ENCODE measurements at places on chromosomes 13 and 19. TPM values are rescaled to one million over a fixed set of nuclear protein-coding genes. Genes with fewer than 3 reads are reported as not detected.

OR7A5 gene
- not detected for total RNA-seq

KLF5 gene
- total RNA-seq = 2.5 TPM

ZNF682 gene
- 15.7 TPM for total RNA-seq

NCCRP1 gene
- not detected for total RNA-seq

ENOX1 gene
- 11.7 TPM for total RNA-seq

TRAPPC5 gene
- total RNA-seq = 57.9 TPM

OVOL3 gene
- not detected for total RNA-seq

ZNF497 gene
- total RNA-seq = 0.52 TPM

CYP2A7 gene
- total RNA-seq = not detected

ZNF793 gene
- total RNA-seq = 4.7 TPM

DNA sequence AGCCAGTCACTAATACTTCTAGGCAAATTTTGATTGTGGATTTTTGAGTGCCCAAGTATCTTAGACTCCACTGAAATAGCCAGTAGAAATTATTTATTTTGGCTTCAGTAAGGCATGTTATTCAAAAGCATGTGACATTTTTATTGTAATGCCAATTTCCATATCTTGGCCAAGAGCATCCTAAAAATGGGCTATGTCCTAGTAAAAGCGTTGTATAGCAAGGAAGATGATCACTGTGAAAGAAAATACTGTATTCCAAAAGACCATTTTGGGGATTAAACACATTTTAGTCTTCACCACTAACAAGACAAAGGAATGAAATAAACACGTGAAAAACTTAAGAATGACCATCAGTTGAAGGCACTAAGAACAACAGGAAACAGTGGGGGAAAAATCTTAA, 149.1 kb downstream of the NUFIP1 start:
- DNase-seq = no peak

- DNase-seq = no peak
These were observed 42.3 kb downstream of the GJA3 start for GRCh38 chr13:20118268-20119140.

- no peak for DNase-seq
These were observed 74.9 kb upstream of the KL start for GRCh38 chr13:32941368-32941767.

- DNase-seq = no peak
These were observed 22.7 kb upstream of the MAB21L1 start for GRCh38 chr13:35499196-35499662.

DNA sequence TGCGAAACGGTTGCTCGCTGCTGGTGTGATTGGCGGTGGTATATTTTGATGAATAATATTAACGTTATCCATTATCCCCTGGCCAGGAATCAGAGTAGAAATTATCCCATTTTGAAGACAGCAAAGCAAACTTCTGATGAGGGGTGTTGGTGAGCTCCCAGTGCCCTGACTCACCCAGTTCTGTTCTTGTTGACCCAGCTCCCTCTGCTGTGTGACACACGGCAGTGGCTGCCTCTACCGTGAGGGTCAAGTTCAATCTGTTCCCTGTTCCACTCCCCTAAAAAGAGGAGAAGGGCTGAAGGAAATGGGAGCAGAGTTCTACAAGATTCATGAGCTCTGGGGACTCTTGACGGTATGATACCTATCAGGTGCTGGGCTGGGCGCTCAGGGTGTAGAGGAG, 2.0 kb downstream of the CAMSAP3 start:
- DNase-seq = no peak

DNA sequence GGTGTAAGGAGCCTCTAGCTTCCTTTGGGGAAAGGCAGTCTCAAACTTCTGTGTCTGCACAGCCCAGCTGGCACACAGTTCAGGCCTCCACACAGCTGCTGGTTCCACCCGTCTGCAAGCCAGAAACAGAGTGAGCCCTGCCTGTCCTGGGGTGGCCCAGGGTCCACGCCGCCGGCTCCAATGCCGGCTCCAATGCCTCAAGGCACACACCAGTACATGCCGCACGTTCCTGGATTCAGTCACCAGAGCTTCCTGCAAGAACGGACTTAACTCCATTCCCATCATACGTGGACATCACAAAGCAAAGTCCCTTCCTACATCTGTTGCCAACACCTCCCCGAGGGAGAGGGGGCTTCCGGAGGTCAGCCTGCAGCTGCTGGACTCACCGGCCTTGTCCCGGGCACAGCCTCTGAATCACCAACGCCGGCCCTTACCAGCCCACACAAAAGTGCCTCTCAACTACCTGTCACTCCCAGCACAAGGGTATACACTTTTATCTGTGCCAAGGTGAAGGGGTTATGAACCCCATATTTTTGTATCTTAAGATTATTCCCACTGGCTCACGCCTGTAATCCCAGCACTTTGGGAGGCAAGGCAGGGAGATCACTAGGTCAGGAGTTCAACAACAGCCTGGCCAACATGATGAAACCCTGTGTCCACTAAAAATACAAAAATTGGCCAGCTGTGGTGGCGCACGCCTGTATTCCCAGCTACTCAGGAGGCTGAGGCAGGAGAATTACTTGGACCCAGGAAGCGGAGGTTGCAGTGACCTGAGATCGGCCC, 8.5 kb downstream of the SH3GL1 start:
- DNase-seq = no peak

- no peak for DNase-seq
These were observed 3.0 kb upstream of the C19orf81 start for GRCh38 chr19:50646074-50646807.

- no peak for DNase-seq
These were observed 71.9 kb downstream of the TNFRSF19 start for GRCh38 chr13:23642110-23642509.

- DNase-seq = no peak
These were observed 142.3 kb downstream of the KLF12 start for GRCh38 chr13:73991884-73992283.

DNA sequence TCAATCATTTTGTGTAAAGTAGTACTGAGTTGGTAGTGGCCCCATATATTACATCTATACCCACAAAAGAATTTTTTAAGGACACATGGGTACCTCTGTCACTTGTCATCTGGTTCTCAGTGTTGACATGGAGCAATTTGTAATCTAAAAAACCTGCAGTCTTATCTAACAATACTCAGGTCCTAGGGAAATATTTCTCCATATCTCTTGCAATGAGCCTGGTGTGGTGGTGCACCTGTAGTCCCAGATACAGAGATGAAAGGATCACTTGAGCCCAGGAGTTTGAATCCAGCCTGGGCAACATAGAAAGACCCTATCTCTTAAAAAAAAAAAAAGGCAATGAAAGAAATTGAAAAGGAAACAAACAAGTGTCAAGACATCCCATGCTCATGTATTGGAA, 70.7 kb upstream of the ZNF30 start:
- DNase-seq = no peak

DNA sequence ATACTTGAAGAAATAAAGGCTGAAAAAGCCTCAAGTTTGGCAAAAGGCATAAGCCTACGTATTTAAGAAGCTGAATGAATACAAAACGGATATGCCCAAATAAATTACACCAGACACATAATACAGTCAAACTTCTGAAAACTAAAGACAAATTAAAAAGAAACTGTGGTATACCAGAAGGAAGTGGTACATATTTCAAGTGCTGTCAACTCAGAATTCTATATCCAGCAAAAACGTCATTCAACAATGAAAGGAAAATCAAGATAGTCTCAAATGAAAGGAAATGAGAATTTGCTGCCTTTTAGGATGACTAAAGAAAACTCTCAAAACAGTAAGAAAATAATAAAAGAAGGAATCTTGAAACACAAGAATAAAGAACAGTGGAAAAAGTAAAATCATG, 69.5 kb downstream of the POLR1D start:
- DNase-seq = no peak

- DNase-seq = peak; percentile 75
These were observed 16.3 kb downstream of the CILP2 start for GRCh38 chr19:19554074-19555023.

- DNase-seq = no peak
These were observed 1.2 kb downstream of the LONP1 start for GRCh38 chr19:5718579-5719273.

- DNase-seq = no peak
These were observed 11.9 kb downstream of the SNRPA start for GRCh38 chr19:40762754-40763470.

- no peak for DNase-seq
These were observed 600.6 kb downstream of the SLITRK1 start for GRCh38 chr13:83281654-83282053.

- no peak for DNase-seq
These were observed 104.1 kb downstream of the KCTD15 start for GRCh38 chr19:33900817-33901216.

GRCh38 chr19:13356686-13357280, 149.5 kb downstream of the CACNA1A start:
- DNase-seq = no peak

DNA sequence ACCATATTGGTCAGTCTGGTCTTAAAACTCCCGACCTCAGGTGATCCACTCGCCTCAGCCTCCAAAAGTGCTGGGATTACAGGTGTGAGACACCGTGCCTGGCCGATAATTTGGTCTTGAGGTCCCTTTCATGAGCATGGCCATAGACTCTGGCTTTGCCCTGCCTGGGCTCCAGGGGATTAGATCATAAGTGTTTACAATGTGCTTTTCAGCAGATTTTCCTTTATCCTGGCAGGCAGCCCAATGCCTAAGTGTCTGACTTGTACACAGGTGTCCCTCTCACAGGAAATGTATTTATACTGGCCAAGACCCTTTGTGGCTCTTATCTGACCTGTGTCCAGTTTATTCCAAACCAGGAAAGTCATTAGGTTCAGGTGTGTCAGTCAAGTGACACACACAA, 15.9 kb downstream of the BCAM start:
- DNase-seq = no peak

- DNase-seq = no peak
These were observed 720.6 kb downstream of the EFNB2 start for GRCh38 chr13:105814902-105815250.

GRCh38 chr13:106354961-106355360, 180.5 kb downstream of the EFNB2 start:
- DNase-seq = no peak

GRCh38 chr13:29129616-29130015, 309.5 kb downstream of the MTUS2 start:
- no peak for DNase-seq
